Neural progenitor cell (in vitro differentiated cells): ENCODE measurements at places on chromosomes 4 and X. TPM values are rescaled to one million over a fixed set of nuclear protein-coding genes. Genes with fewer than 3 reads are reported as not detected.

DNA sequence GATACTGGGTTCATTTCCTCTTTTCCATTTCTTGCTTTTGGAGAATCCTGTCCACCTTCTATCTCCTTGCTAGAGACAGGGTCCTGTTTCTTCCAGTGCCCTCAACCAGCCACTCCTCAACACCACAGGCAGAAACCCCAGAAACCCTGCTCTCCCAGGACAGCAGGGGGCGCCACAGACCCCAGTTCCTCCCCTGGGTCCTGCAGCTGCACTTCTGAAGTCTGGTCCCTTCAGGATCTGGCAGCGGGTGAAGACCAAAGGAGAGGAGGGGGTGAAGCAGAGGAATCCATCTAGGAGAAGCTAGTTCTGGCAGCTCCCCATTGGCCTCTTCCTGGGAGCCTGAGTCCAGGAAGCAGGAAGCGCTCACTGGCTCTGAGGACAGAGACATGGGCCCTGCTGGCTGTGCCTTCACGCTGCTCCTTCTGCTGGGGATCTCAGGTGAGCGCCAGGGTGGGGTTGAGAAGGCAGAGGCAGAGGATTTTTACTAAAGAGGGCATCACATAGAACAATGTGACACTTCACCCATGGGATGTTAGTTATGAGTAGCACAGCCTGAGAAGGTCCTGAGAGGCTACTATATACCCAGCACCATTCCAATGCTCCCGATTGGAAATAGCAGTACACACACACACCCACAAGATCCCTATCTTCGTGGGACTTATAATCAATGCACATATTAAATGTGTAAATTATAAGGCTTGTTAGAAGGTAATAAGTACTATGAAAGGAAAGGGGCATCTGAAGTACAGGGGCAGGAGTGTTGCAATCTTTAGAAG, at the start of gene PRSS48:
Gene PRSS48 (plus strand): TSS at position 375 of the 776 bp plus-strand sequence. CDS start 12 bp downstream, at position 387.
- DNase-seq, result peak; percentile 84

DNA sequence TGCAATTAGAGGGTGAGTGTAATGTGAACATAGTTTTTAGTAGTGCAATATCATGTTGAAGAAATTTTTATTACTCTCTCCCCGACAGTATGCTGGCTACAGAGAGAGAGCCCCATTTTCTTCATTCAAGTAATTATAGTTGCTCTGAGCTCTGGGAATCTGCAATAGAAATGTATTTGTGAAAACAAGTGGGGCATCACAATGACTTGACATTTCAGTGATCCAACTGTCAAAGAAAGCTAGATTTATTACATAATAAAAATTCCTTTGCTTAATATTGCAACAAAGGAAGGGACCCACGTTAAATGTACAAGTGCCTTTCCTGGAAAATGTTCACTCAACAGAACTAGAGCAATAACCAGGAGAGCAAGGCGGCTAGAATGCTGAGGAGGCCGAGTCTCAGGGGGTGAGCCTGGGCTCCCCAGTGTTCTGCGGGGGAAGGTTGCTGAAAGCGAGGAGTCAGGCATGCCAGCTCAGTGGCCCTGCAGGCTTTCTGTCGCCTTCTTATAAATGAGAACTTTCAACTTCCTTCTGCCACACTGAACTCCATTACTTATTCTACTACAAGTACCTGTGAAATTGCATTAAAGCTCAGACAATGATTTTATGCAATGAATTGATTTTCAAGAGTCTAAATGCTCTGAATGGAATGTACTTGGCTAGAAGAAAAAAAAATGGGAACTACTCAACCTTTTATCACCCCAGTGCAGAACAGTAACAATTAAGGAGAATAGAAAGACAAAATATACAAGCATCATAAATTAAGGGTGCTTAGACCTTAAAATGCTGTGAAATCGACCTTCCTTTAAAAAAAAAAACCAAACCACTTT, 476.4 kb downstream of the AFF2 start:
- no peak for DNase-seq

- no peak for DNase-seq
Observed at GRCh38 chr4:125773931-125774330, 459.2 kb downstream of the FAT4 start.

DNA sequence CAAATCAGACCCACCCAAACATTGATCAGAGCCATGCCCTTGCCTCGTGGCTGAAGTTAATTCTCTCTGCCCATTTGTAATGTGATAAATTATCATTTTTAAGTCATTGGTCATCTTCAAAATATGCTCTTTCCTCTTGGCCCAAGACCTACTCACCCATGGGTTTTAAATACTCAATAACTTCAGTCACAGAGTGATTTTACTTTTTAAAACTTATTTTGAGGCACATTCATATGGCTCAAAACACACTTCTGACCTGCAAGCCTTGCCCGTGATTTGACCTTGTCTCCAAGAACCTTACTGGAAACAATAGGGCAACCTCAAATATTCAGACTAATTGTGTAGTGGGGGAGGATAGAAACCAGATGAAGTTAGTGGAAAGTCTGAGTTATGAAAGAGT, 176.2 kb upstream of the LNX1 start:
- DNase-seq, result no peak

- no peak for DNase-seq
Observed at GRCh38 chr4:181331214-181331613, 912.0 kb upstream of the TENM3 start.

DNA sequence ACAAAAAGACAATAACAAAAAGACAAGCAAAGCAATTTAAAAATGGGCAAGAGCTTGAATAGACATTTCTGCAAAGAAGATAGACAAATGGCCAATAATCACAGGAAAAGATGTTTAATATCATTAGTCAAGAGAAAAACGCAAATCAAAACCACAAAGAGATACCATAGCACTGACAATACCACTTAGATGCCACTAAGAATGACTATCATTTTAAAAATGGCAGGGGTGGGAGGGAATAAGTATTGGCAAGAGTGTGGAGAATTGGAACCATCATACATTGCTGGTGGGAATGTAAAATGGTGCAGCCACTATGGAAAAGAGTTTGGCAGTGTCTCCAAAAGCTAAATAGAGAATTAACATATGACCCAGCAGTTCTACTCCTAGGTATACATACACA, 15.1 kb upstream of the EXOC1 start:
- no peak for DNase-seq

GRCh38 chrX:113212052-113212451, 371.4 kb upstream of the AMOT start:
- DNase-seq, result no peak

DNA sequence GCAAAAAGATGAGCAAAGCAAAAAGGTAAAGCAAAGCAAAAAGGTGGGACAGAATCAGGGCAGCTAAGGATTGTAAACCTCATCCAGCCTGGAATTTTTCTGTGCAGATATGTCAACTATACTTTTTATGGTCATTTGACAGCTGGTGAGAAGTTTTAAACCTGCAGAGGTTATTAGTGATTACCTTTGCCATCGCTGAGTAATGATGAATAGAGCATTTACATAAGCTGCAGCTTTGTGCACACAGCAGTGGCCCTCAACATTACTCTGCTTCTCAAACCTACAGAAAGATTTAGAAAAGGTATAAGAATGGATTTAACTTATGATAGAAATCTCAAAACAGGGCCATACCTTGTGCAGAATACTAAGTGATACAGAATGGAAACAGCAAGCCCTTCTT, 54.5 kb upstream of the C4orf54 start:
- DNase-seq, result no peak

GRCh38 chr4:5752376-5753184, 41.6 kb downstream of the EVC start:
- DNase-seq, result peak; percentile 58

GRCh38 chr4:108335081-108335480, 166.3 kb upstream of the LEF1 start:
- DNase-seq, result peak; percentile 86

GRCh38 chr4:164906368-164906767, 29.4 kb downstream of the APELA start:
- DNase-seq, result no peak

DNA sequence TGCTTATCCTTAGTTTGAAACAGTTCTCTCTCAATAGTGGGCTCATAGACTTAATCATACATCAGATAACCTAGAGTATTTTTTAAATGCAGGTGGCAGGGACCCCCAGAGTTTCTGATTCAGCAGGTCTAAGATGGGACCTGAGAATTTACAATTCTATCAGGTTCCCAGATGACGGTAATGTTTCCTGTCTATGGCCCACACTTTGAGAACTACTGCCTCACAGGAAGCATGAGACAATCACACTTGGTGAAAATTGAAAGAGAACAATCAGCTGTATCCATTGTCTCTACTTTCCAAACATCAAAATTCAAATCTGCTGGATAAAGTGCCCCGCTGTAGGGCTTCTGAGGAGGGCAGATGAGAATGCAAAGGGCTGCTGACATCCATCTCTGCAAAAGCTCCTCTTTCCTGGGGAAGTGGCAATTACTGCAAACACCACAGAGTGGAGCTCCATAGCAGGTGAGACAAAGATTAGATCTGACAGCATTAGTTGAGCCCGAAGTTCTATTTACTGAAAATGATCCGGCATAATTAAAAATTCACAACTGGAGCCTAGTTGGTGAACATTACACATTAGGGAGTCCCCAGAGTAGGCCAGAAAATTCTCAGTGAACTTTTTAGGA, 187.8 kb upstream of the MBNL3 start:
- peak; percentile 31 for DNase-seq

DNA sequence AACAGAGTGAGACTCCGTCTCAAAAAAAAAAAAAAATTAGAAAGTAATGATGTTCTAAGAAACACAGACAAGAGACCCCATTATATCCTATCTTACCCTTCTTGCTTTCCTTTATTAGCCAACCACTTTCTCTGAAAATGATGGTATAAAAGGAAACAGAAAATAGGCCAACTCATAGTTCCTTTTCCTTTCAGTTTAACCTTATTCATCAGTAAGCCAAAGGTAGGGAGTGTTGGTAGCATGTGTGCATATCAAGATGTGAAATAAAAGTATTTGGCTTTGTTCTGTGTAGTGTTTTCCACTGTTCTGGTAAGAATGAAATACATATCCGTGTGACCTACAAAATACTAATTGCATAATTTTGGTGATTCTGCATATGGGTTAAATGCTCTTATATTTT, 266.6 kb downstream of the ZNF674 start:
- no peak for DNase-seq

GRCh38 chr4:81148576-81148975, 66.4 kb downstream of the PRKG2 start:
- no peak for DNase-seq

DNA sequence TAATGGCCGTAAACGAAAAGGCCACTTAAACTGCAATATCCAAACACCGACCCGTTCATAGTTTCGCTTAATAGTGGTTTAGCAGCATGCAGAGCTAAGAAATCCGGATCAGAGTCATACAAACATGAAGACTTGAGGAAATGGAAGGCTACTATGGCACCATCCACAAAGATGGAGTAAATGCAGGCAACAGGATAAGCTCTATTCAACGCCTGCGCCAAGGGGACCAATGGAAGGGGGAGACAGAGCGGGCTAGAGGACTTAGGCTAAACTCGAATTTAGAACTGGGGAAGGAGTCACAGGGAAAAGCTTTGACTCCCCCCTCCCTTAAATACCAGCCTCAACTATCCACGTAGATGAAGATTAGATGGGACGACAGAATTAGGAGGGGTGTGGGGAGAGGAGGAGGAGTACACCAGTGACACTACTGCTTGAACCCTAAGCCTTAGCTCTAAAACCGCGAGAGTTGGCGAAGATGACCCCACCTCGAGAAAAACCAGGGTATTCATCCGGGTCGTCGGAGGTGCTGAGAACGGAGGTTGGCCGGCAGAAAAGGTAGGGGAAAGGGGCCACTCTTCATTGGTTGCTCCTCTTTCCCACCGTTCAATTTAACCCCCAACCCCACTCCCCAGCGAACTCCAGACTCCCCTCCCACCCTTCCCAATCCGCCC, 3.5 kb downstream of the HUWE1 start:
- peak; percentile 50 for DNase-seq

DNA sequence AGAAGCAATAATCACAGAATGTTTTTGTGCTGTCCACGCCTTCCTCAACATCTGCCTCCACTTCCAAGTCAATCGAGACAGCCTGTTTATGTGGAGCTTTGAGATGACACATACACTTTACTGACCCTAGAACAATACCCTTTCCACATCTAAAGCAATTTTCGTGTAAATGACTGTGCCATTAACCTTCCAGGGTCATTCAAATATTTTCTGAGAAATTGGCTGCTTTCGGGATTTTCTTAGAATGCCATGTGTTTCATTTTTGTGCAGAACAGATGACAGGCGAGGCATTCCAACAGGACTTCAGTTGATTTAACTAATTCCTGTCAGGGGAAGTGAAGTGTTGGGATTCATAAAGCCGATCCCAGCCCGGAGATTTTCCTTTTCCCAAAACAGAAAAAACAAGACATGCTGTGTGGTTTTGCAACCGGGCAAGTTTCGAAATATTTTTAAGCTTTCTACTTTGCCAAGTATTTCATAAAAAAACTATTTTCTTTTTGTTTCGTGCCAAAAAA, 73.9 kb downstream of the SORBS2 start:
- no peak for DNase-seq

- DNase-seq, result no peak
Observed at GRCh38 chrX:70046978-70047377, 2.8 kb downstream of the AWAT2 start.

DNA sequence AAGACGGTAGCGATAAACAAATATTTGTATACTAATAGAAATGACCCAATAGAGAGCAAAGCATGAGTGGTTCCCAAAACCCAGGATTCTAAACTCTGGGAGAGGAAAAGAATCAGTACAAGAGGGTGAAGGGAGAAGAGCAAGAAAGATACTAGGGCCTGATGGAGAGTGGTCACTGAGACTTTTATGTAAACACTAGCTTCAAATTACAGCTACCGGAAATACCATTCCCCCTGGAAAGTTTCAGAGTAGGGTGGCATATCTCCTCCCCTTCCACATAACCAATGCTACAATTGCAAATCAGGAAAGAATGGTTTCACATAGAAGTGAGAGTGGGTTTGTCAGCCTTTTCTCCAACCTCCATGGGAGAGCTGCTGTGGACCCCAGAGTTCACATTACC, 77.1 kb downstream of the EIF4E start:
- no peak for DNase-seq

- no peak for DNase-seq
Observed at GRCh38 chr4:175810073-175810730, 1.9 kb downstream of the GPM6A start.

GRCh38 chrX:39728025-39728424, 369.7 kb downstream of the BCOR start:
- DNase-seq, result no peak

- no peak for DNase-seq
Observed at GRCh38 chr4:123783151-123783790, 386.7 kb downstream of the SPRY1 start.

- DNase-seq, result peak; percentile 41
Observed at GRCh38 chr4:27702730-27703431, 842.2 kb downstream of the STIM2 start.

Gene GPR34
- total RNA-seq, result not detected in 2 replicates

Gene AMOT
- 3.8 and 7.5 TPM in 2 replicates for total RNA-seq

Gene GPC4
- total RNA-seq, result 17.7 and 23.6 TPM in 2 replicates

Gene UPF3B
- total RNA-seq, result 12.4 and 21.7 TPM in 2 replicates

Gene SMR3B
- not detected in 2 replicates for total RNA-seq

Gene WDR17
- total RNA-seq, result 4.7 and 9.1 TPM in 2 replicates

Gene RPL39
- 10,337 and 10,894 TPM in 2 replicates for total RNA-seq

Gene GABRG1
- total RNA-seq, result not detected in 2 replicates

Gene TMEM144
- total RNA-seq, result 2.0 and 4.1 TPM in 2 replicates

Gene TLR6
- 0.06 and 0.07 TPM in 2 replicates for total RNA-seq

Gene LDB2
- 13.2 and 24.3 TPM in 2 replicates for total RNA-seq

Gene RBM46
- 0.07 and 0.09 TPM in 2 replicates for total RNA-seq
